CD4-positive, alpha-beta T cell treated with Interferon alpha-2 for 1 hour (primary cell): ENCODE measurements at places on chromosomes 4 and X.

DNA sequence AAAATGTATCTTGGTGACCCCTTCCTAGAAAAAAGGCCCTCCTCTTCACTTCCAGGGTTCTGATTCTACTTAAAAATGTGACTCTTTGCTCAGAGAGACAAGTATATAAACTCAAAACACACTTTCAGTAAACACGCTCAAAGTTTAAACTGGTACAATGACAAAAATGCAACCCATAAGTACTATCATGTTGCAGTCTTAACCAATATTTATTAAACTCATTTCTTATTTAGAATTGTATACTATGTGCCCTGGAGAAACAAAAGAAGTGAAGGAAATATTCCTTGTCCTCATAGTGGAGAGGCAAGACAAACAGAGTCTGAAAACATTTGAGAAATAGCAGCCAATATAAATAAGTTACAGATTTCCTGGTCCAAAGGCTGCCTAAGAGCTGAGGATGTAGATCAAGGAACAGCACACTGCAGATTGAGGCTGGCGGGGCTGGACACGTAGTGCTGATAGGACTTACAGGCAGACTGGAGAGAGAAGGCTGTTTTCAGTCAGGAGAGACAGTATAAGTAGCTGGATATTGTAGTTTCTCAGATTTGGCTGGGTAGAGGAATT, 39.1 kb upstream of the ANXA3 start:
- no peak for DNase-seq

DNA sequence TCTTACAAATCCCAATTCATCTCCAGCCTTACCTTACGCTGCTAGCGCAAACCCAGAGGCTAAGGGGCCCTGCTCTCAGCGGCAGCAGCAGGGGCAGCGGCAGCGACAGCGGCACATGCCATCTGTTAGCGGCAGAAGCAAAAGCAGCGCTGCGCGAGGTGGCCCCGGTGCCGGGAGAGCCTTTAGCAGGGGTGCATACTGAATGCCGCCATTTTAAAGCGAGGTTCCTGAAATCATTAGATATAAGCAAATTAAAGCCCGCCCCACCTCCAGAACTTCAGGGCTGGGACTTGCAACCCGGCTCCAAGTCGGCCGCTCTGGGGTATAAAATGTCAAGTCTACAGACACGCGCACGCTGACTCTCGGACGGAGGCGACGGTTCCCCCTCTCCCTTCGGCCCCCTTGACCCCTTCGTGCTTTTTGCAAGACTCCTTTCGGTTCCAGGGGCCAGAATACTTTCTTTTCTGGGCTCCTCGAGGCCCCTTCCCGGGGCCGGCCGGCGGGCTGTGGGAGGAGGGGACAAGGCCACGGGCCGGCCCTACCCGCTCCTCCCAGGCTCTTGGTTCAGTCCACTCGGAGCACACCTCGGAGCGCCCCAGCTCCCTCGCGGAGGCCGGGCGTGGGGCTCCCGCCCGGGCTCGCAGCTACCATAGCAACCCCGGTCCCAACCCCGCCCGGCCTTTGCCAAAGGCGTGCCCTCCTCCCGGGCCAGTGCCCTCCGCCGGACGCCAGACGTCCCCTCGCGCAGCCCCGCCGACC, at the start of gene MBNL3:
TSS of gene MBNL3 (minus strand) at position 220 of the 759 bp plus-strand sequence. CDS start 49,427 bp downstream, outside the sequence.
- DNase-seq: peak; percentile 73

- no peak for DNase-seq
These were observed 322.4 kb downstream of the ARHGAP10 start for GRCh38 chr4:148054275-148054674.

DNA sequence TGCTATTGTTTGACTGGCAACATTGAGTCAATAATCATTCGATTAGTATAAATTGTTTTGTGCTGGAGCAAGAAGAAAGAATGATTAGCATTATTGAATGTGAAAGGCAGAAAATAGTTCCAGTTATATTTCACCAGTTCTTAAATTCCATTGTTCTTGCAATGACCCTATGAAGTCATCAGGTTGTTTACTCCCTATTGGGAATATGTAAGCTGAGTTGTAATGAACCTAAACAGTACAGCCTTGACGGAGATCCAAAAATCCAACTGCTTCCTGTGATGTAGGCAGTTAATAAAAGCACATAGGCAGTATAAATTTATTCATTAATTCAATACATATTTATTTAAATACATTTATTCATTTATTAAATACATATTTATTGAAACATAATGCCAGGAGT, 947.5 kb downstream of the PCDH7 start:
- DNase-seq: no peak

GRCh38 chr4:66972087-66972486, 573.2 kb downstream of the CENPC start:
- no peak for DNase-seq

DNA sequence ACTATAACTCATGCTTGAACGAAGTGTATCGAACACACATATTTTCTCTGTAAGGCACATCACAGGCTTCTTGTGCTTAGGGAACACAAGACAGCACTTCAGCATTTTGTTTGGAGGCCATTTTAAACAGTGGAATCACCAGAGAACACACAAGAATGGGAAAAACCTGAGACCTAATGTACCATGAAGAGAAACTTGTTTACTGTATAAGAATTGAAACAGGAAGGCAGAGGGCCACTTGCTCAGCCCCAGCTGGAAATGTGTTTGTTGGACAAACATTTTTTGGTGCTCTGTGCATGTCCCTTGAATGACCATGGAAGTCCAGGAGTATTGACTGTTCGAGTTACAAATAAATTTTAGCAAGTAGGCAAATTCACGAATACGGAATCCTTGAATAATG, 47.5 kb downstream of the RAPGEF2 start:
- no peak for DNase-seq

DNA sequence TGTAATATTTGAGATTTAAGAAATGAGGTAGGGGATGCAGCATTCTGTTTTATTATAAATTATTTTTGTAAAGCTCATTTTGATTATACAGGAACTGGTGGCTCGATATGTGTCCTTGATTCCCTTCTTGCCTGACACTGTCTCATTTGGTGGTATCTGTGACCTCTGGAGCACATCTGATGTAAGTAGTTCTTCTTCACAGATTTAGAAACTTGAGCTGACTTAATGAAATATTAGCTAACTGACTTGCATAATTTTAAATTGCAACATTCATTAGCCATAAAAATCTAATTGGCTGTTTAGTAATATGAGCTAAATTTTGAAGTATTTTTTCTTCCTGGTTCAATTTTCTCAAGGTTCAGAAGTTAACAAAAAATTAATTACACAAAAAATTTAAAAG, 69.1 kb downstream of the FBXL5 start:
- DNase-seq: no peak

GRCh38 chrX:40415675-40416074, 165.1 kb upstream of the ATP6AP2 start:
- DNase-seq: no peak

GRCh38 chr4:74932832-74933561, at the start of gene PARM1:
Gene PARM1, plus strand, starts transcription at chr4:74933116. Its CDS starts 212 bp downstream, at chr4:74933328.
- DNase-seq: peak; percentile 12

DNA sequence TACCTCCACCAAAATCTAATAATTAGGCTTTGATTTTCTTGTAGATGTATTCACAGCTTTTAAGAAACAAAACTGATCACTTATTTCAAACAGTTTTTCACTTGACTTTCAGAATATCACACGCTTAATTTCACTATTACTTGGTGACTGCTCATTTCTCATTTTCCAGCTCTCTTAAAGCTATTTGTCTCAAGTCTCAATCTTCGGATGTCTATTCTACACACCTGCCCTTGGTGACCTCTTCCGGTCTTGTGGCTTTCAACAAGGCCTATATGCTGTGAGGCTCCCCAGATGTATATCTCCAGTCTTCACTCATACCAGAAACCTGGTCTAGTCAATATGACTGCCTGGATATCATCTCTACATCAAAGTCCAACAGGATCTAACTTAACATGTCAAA, 34.9 kb upstream of the ANXA10 start:
- DNase-seq: no peak
